Right lung (tissue), 10 donors: ENCODE measurements at places on chromosomes 12 and 14.

DNA sequence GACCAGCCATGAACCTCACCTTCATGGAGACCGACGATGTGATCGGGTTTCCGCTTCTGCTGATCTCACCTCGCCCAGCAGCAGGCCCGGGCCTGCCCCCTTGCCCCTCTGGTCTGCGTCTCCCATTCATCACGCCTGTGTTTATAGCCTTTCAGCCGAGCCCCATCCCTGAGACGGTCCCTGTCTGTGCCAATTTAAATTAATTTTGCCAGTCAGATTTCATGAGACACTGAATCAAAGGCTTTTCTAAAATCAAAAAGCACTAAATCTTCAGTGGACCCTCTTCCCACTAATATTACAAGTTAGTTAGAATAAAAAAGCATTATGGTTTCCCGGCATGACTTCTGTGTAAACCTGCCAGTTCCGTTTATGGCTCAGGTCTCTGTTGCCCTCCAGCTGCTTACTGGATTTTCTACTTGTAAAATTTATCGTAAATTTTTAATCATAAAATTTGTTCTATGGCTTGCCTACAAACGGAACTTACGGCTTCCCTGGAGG is 155.9 kb downstream of the ESRRB start:
- no peak for DNase-seq

DNA sequence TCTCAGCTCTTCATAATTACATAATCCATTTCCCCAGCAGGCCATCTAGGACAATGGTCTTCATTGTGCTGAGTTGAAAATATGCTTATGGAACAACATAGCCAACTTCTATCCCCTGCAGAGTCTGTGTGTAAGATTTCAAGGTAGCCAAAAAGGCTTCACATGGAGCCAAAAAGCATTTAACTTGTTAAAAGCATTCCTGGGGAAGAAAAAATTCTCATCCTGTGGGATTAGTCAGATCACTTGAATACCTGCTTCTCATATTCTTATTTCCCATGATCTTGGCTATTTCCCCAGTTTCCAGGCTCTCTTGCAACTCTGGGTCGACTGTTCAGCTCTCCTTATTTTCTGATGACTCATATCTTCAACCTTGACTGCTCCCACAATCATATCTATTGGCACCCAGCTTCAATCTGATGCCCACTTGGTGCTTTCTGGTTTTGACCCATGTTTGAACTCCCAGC is 178.9 kb downstream of the KLHL28 start:
- DNase-seq: no peak

GRCh38 chr14:105161309-105161708 is 7.3 kb downstream of the JAG2 start:
- no peak for DNase-seq

DNA sequence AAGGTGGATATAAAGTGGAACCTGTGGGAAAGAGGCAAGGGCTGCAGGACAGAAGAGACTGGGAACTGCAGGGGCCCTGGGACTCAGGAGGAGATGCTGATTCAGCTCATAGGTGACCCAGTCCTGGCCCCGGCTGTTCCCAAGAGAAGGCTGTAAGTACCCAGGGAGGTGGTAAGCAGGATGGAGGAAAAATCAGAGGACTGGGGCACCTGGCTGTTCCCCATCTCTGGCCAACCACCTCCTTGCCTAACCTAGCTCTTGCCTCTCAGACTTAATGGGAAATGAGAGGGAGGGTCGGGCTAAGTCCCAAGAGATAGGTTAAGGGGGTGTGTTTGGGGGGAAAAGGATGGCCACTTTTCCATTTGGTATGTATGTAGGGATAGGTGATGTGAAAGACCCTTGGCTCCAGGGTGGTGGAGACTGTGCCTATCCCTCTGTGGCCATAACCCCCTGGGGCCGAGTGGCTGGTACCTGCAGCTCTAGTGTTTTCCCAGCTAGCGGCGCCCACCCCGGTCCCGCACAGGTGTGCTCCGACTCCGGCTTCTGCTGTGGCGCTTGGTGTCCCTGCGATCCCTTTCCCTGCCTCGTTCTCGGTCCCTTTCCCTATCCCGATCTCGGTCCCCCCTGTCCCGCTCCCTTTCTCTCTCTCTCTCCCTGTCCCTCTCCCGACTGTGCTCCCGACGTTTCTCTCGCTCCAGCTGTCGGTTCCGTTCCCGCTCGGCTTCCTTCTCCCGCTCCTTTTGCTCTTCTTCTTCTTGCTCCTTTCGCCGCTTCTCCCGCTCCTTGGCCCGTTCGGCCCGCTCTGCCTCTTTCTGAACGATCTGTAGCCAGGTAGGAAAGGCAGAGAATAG is 1.6 kb upstream of the CDH24 start:
- DNase-seq: no peak

- no peak for DNase-seq
These were observed 141.0 kb upstream of the ARHGAP5 start for GRCh38 chr14:31936115-31936514.

DNA sequence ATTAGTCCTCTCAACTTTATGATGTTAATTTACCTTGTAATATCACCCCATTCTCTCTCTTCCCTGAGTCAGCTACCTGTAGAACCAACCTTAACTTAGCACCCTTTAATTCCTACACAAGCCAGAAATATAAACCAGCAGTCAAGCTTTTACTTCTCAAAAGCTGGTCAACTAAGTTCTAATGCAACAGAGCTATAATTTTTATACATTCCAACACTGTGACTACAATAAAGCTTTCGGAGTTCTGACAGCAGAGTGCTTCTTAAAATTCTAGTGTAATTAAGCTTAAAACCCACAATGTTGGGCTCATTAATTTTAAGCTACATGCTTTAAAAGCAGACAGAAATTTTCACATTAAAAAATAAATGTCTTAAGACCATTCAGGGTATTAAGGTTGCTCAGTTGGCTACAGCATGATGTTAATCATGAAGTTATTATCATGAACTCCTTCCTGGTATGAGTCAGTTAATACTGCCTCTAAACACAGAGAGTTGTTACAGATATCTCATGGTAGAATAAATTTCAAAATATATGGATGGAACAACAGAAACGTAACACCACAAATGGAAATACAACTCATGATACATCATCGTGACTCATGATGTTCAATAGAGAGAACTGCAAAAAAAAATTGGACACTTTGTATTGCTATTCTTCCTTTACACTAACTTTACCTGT is 126.7 kb downstream of the EPS8 start:
- DNase-seq: no peak

GRCh38 chr14:73778736-73779135 is 64.6 kb upstream of the PNMA1 start:
- DNase-seq: no peak

DNA sequence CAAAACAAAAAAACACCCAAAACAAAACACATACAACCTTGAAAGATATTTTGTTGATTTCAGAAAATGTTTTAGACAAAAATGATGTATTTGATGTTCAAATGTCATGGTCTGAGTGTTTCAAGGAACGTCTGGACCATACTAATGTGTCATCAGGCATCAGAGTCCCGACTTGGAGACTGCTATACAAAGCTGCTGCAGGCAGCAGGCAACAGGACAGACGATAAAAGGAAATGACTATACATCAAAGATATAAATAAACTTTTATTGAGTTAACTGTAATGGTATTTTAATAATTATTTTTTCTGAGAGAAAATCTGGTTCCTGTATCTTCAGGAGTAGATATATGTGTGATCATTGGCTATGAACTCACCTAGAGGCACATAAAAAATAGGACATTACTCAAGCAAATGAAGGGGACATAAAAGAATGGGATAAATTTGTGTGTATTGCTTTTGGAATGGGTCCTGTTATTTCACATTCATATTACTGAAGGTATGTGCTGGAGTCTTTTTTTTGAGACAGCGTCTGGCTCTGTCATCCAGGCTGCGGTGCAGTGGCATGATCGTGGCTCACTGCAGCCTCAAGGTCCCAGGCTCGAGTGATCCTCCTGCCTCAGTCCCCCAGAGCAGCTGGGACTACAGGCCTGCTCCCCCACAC is 87.3 kb upstream of the HECTD1 start:
- DNase-seq: no peak

GRCh38 chr12:42213023-42213422 is 25.0 kb downstream of the YAF2 start:
- peak; percentile 3 for DNase-seq

DNA sequence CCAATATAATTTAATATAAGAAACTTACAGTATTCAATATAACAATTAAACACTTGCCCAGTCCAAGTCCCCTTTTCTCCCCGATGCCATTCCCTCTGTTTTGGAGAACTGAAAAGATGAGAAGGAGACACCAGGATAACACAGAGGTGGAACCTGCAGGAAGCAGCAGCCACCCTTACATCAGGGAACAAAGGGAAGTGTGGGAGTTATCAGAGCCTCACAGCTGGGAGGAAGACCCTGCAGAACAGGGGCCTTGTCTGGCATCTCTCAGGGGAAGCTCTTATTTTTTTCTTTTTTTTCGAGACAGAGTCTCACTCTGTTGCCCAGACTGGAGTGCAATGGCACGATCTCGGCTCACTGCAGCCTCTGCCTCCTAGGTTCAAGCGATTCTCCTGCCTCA is 52.6 kb downstream of the CALM1 start:
- no peak for DNase-seq

DNA sequence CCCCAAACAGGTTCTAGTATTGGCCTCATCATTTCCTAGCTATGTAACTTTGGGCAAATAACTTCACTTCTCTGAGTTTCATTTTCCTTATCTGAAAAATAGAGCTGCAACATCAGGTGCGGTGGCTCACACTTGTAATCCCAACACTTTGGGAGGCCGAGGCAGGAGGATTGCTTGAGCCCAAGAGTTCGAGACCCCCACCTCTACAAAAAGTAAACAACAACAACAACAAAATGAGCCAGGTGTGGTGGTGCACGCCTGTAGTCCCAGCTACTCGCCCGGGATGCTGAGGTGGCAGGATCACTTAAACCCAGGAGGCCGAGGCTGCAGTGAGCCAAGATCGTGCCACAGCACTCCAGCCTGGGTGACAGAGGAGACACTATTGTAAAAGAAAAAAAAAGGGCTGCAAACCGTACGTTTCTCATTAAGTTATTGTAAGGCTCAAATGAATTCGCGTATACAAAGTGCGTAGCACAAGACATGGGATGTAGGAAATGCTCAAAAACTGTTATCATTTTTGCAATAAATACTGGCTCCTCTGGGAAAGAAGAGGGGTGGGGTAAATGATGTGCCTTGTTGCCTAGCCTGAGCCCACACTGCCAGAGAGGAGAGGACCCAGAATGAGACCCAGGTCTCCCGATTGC is 903 bp downstream of the C12orf76 start:
- DNase-seq: no peak

DNA sequence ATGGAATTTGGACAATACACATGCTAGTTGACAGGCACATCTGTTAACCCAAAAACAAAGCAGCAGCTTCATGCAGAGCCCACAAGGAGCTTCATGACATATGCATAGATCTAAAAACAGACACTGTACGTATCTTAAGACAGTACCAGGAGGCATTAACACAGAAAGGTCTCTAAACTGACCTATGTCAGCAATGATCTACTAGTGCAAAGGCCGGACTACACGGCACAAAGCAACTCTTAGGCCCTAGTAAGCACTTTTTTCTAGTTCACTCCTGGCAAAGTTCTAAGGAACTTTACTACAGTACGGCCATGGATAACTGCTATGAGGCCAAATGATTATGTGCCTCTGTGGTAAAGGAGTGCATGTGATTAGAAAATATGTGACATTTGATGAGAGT is 8.4 kb upstream of the KANSL2 start:
- DNase-seq: no peak

- DNase-seq: no peak
These were observed 54.8 kb upstream of the DLK1 start for GRCh38 chr14:100671906-100672305.

DNA sequence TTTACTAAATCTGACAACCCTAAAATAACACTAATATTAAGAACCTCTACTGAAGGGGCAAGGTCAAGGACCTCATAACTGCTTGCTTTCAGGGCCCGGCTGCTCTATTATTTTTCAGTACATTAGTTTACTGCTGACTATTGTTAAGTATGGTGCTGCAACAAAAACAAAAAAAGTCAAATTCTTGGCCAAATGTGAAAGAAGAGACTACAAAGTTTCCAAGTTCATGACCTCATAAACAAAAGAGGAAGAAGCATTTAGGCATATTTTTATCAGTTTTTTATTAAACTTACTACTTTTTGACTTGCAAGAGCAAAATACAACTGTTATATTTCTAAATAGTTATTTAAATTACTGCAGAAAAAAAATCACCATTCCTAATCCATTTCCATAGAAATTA is 109.8 kb upstream of the GPHB5 start:
- DNase-seq: no peak

DNA sequence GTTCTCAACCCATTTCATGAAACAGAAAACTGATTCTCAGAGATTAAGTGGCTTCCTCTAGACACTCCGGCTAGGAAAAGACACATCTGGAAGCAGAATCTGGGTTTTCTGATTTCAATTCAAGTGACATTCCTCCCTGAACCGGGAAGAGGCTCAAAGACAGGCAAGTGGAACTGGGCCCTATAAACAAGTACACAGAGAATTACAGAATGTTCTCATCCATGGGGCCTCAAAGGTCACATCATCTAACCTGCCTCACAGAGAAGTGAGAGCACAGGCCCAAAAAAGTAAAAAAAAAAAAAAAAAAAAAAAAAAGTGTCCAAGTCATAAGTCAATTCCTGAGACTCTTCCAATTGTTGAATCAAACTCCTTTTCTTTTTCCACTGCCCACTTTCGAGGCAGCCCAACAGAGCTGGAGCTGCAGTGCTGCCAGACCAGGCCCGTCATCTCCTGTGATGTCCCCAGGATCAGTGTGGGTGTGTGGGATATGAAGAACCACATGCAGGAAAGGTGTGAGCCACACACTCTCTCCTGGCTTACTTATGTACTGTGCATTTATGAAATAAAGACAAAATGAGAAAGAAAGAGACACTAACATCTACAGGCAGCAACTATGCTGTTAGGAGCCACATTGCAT is 2.8 kb upstream of the KRT1 start:
- DNase-seq: no peak

DNA sequence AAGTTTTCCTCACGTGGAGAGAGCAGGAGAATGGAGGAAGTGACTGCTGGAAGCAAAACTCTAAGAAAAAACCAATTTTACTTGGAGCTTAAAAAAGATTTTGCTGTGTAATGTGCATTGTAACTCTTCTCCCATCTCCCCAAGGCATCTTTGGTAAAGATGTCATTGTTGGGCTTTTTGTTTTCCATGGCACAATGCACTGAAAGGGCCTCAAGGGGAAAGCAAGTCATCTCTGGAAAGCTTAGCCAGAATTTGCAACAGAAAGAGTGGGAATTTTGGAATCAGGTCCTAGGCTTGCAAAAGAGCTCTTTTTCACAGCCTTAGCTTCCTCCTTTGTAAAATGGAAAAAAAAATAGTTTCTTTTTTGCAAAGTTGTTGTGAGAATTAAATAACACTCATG is 7.9 kb upstream of the PPM1A start:
- DNase-seq: no peak
